ENCODE measurements at places on chromosomes 6 and 20.
A peak's percentile ranks its signal among the peaks of the same experiment; 100 is the strongest.

DNA sequence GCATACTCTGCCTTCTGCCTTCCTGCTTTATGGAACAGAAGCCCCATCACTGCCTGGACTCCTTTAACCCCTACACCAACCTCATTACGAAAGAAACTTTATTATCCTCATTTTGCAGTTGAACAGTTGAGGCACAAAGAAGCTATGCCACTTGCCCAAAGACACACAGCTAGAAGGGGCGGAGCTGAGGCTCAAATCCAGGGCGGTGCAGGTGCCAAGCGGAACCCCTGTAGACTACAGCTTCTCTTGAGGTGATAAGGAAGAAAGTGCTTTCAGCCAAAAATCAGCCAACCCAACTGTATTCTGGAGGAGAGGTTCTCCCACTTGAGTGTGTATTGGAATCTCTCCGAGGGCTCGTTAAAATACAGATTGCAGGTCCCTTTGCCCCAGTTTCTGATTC, 90.5 kb downstream of the PRND start:
- no peak for DNase-seq

- DNase-seq, result peak; percentile 38
Observed at GRCh38 chr6:137646484-137646883, 152.3 kb upstream of the OLIG3 start.

DNA sequence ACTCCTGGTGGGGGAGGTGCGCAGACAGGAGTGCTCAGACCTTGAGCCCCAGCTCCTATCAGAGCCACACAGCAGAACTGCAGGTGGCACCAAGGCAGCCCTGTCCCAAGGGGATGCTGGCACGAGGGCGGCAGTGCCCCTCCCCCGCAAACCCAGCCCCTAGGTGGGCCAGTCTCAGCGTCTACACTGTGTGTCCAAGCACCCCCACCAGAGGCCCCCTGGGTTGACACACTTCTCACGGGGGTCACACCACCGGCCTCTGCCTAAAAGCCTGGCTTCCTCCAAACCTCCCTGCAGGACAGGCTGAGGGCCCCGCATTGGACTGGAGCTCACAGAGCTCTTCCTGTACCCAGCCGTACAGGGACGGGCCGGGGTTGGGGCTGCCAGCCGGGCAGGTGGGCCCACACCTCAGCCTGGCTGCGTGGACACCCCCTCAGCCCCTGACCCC, 8.1 kb downstream of the SLC2A4RG start:
- no peak for DNase-seq

- no peak for DNase-seq
Observed at GRCh38 chr6:124577734-124578281, 384.4 kb upstream of the RNF217 start.

DNA sequence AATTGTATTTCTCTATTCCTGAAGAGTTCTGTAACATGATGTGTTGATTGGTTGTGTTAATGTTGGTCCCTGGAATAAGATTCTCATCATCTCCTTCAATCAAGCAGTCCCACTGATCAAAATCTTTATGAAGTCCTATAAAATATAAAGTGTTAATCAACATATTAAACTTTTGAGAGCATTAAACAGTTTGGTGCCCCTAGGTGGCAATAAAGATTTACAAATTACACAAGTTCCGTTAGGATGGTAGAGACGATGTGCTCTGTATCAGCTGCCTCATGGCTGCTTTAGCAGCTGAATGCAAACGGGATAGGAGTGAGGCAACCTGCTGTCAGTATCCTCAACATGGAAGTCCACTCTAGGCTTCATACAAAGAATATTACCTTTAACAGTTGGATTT, 16.9 kb downstream of the TDRD6 start:
- DNase-seq, result peak; percentile 43

- DNase-seq, result no peak
Observed at GRCh38 chr6:163468738-163469137, 54.2 kb downstream of the QKI start.

GRCh38 chr6:118296129-118296901, 251.8 kb upstream of the PLN start:
- DNase-seq, result no peak

GRCh38 chr20:40438161-40438830, 250.7 kb downstream of the MAFB start:
- DNase-seq, result no peak

DNA sequence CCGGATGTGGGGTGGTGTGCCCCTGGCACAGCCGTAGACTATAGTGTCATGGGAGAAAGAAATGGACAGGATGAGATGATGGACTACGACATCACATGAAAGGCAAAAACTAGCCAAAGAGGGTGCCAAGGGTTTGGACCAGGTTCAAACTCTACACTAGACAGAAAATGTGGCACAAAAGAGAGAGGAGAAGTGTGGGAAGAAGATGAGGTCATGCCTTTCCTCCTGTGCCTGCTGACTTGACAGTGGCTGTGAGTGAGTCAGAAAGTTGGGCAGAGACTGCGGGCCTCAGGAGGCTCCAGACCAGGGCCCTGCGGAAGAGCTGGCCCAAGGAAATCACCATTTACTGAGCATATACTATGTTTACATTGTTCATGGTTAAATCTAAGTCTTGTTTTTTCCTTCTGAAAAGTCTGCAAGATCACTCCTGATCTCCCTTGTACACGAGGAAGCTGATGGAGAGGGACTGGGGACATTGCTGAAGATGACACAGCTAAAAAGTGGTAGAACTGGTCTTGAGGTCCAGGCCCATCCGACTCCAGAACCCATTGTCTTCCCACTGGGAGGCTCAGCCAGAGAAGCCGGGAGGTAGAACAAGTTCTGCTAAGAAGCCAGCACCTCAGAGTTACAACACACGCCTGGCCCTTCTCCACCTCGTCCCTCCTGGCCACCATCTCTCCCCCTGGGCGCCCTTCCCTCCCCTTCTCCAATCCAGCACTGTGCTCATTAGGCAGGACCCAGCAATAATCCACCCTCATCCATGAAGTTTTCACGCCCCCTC, 35.6 kb downstream of the CNKSR3 start:
- peak; percentile 88 for DNase-seq

GRCh38 chr6:143198312-143198711, 137.6 kb downstream of the AIG1 start:
- no peak for DNase-seq

DNA sequence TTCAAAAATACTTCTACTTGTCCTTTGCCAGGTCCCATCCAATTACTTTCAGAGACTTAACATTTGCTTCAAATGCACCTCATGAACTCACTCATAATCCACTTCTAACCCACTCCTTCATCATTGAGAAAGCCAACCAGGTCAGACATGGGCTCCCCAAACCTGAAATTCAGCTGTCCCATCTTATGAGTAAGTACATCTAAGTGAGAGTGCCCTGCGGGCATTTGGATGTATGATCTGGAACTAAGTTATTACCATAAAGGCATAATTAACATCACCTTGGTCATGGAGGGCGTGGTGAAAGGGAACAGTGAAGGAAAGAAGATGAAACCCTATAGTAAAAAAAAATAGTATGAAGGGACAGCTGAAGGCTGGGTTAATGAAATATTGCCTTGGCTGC, 896.8 kb downstream of the C6orf118 start:
- no peak for DNase-seq

DNA sequence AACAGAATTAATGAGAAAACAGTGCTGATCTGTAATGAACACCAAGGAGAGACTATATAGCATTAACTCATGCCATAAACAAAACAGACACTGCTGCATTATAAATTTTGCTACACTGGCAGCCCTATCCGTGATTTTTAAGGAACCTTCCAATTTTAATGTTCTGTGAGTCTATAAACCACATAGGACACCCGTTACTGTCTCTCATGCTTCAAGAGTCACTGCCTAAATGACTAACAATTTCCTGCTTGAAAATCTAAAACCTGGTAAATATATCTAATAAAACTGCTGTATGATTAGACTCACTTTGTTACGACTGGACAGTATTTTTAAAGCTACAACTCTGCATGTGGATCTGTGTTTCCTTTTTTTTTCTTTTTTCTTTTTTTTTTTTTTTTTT, 8.7 kb downstream of the CHD6 start:
- DNase-seq, result no peak

GRCh38 chr6:16437984-16438383, 199.6 kb downstream of the GMPR start:
- DNase-seq, result no peak

DNA sequence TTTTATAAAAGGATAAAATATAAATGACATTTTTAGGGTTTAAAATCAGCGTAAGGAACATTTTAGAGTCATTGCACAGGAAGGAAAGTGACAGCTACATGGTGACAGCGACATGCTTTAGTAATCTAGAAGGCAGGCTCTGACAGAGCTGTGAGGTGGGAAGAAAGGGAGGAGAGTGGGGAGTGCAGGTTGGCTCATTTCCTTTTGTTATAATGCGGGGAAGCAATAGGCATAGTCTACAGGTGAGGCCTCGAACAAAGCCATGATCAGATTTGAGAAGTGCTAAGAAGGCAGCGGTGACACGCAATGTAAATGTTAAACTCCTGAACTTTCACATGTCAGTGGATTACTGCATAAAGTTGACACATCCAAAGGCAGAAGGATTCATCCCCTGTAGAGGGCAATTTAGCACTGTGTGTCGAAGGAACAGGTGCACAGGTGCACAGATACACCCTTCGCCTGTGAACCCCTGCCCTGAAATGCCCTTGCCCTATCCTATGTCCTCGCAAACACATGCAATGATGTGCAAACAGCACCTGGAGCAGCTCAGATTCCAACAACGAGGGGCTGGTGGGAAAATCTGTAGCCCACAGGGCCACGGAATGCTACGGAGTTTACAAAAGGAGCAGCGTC, 32.4 kb upstream of the SMOC2 start:
- DNase-seq, result no peak
